MCF 10A (cell line): ENCODE measurements at places on chromosomes 2 and 18. TPM values are rescaled to one million over a fixed set of nuclear protein-coding genes. Genes with fewer than 3 reads are reported as not detected.

Gene TTLL4
- 33.6 and 38.2 TPM in 2 replicates for total RNA-seq

Gene PLA2R1
- 7.5 and 8.4 TPM in 2 replicates for total RNA-seq

DNA sequence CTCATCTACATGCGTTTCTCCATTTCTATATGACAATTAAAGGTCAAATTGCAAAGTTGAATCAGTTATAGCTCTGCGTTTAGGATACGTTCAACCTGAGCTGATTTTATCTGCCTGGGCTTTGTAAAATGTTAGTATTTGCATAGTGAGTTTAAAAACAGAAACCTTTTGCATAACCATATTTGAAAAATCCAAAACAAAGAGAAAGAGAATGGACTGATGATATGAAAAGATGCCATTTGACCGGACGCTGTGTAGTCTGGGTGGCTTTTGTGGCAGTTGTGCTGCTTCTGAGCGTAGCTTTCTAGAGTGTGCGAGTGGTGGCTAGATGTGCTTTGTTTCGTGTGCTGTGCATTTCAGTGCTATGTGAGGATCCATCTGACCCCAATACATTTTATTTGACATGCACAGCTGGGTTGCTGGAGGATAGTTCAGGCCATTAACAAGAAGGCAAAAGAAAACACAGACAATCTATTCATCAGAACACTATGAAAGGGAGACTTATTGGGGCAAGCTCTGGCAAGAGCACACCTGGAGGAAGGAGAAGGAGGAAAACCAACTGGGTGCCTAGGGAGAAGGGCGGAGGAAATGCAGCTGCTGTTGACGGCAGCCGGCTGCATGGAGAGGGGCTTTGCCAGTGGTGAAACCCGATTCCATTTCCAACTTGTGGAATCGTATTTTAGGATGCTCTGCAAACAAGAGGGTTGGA, 126.8 kb downstream of the ACOXL start:
- no peak overlapping the region for H3K4me3 ChIP-seq
- no peaks in the 10 kb centered on the region for H3K36me3 ChIP-seq
- H3K4me1 ChIP-seq = no peaks in the 10 kb centered on the region
- no peak overlapping the region for H3K27ac ChIP-seq

DNA sequence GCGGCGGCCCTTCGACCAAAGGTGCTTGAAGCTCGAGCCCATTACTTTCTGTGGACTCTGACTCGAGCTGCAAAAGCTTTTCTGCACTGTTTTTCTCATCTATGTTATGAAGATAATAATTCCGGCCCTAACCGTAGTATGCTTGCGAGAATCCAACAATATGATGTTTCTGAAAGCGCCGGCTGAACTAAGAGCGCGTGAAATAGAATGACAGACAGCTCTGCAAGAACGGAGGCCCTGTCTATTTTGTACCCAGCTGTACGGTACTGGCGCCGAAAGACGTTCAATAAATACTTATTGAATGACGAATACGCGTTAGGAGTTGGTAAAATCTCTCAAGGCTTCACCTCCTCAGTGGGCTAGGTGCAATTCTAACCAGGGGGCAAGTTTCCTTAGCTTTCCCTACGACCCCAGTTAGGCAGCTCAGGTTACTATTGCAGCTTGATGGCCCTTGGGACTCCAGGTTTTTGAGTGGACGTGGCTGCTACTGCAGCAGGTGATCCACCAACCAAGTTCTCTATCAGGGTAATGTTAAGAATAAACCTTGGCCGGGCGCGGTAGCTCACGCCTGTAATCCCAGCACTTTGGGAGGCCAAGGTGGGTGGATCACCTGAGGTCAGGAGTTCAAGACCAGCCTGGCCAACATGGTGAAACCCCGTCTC, 570 bp downstream of the SCRN3 start:
- H3K4me3 ChIP-seq = peak overlapping the region; percentile 99
- peak overlapping the region; percentile 99 for H3K27ac ChIP-seq
- no peak for DNase-seq
- H3K36me3 ChIP-seq = peaks cover 15% of the 10 kb centered on the region
- no peaks in the 10 kb centered on the region for H3K27me3 ChIP-seq

Gene TCF7L1
- 0.81 and 1.1 TPM in 2 replicates for total RNA-seq

DNA sequence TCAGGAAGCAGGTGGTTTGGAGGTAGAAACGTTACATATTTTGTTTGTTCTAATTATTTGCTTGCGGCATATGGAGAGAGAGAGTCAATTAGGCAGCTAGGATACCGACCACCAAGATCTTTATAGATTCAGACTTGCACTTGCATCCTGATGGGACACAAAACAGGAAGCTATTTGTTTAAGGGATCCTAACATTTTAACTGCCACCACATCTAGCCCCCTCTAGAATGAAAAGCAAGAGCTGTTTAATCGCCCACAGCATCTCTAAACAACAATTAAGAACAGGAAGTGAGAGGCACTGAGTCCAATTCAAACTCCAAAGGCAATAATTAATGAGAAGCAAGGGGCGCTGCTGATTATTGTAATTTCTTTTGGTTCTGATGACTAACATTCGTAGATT, 182.0 kb upstream of the LINC00305 start:
- DNase-seq = no peak
- H3K4me1 ChIP-seq = no peaks in the 10 kb centered on the region
- H3K36me3 ChIP-seq = no peaks in the 10 kb centered on the region
- no peak overlapping the region for H3K4me3 ChIP-seq

- no peak overlapping the region for H3K27ac ChIP-seq
- H3K4me1 ChIP-seq = no peaks in the 10 kb centered on the region
- H3K4me3 ChIP-seq = no peak overlapping the region
- DNase-seq = no peak
Observed at GRCh38 chr2:149080971-149081370, 42.5 kb downstream of the LYPD6B start.

Gene SH3RF3
- total RNA-seq = 21.0 and 21.7 TPM in 2 replicates

GRCh38 chr2:143533846-143534245, 404.6 kb downstream of the ARHGAP15 start:
- no peak overlapping the region for H3K4me3 ChIP-seq
- no peaks in the 10 kb centered on the region for H3K27me3 ChIP-seq
- H3K36me3 ChIP-seq = no peaks in the 10 kb centered on the region
- H3K27ac ChIP-seq = no peak overlapping the region
- DNase-seq = no peak

GRCh38 chr2:241864168-241864849, 5.2 kb upstream of the RTP5 start:
- no peak overlapping the region for H3K4me3 ChIP-seq
- H3K27me3 ChIP-seq = peaks cover 61% of the 10 kb centered on the region
- H3K27ac ChIP-seq = no peak overlapping the region
- no peak for DNase-seq

Gene SETBP1
- total RNA-seq = 4.8 and 4.9 TPM in 2 replicates

GRCh38 chr2:15058015-15058720, 425.7 kb downstream of the LRATD1 start:
- H3K27ac ChIP-seq = no peak overlapping the region
- no peaks in the 10 kb centered on the region for H3K4me1 ChIP-seq
- H3K4me3 ChIP-seq = no peak overlapping the region

- H3K36me3 ChIP-seq = no peaks in the 10 kb centered on the region
- no peak for DNase-seq
- no peaks in the 10 kb centered on the region for H3K27me3 ChIP-seq
- H3K4me3 ChIP-seq = no peak overlapping the region
Observed at GRCh38 chr18:39215920-39216319, 1650.3 kb upstream of the CELF4 start.

Gene COL5A2
- 7.4 and 9.3 TPM in 2 replicates for total RNA-seq

GRCh38 chr2:122515731-122516290, 760.4 kb downstream of the TSN start:
- DNase-seq = no peak
- H3K27ac ChIP-seq = no peak overlapping the region
- peaks cover 9% of the 10 kb centered on the region for H3K4me1 ChIP-seq

- H3K4me3 ChIP-seq = no peak overlapping the region
- no peak for DNase-seq
- no peaks in the 10 kb centered on the region for H3K27me3 ChIP-seq
- H3K36me3 ChIP-seq = peaks cover 6% of the 10 kb centered on the region
Observed at GRCh38 chr18:23810396-23810795, 121.1 kb downstream of the LAMA3 start.

- peaks cover 6% of the 10 kb centered on the region for H3K36me3 ChIP-seq
- peaks cover 5% of the 10 kb centered on the region for H3K4me1 ChIP-seq
- H3K27me3 ChIP-seq = peaks cover 33% of the 10 kb centered on the region
- DNase-seq = peak; percentile 37
- H3K4me3 ChIP-seq = no peak overlapping the region
Observed at GRCh38 chr2:75464348-75464946, 96.3 kb downstream of the EVA1A start.

Gene AFF3
- 0.42 and 1.0 TPM in 2 replicates for total RNA-seq

- DNase-seq = no peak
- no peak overlapping the region for H3K27ac ChIP-seq
- no peaks in the 10 kb centered on the region for H3K36me3 ChIP-seq
- no peak overlapping the region for H3K4me3 ChIP-seq
- H3K27me3 ChIP-seq = no peaks in the 10 kb centered on the region
Observed at GRCh38 chr2:69964353-69964841, 3.0 kb upstream of the ASPRV1 start.

DNA sequence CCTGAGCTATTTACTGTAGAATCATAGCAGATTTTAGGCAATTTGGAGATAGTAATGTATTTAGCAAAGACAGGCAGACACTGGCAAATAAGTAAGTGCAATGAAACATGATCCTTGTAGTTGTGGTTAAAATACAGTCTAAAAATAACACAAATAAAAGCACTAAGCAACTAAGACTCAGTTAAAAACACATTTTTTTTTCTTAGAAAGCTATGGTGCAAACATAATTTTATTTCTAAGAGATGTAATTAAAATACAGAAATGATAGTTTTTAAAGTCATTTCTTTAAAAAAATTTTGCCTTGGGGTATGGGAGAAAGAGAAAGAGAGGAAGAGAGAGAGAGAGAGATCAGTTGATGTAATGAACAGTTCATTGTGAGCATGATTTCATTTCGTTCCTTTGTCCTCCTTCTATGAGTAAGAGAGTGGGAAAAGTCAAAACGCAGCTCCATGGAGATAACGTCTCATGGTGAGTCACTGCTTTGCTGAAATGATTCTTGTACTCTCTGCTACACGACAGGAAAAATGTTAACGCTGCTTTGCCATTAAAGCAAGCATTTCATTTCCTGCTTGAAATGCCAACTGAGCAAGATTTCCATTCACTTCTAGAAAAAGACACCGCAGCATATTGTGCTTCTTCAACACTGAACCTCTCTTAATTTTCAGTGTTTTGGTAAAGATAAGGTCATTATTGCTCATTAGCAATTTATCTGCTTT, 61.3 kb upstream of the PGAP1 start:
- H3K27me3 ChIP-seq = no peaks in the 10 kb centered on the region
- H3K36me3 ChIP-seq = no peaks in the 10 kb centered on the region

DNA sequence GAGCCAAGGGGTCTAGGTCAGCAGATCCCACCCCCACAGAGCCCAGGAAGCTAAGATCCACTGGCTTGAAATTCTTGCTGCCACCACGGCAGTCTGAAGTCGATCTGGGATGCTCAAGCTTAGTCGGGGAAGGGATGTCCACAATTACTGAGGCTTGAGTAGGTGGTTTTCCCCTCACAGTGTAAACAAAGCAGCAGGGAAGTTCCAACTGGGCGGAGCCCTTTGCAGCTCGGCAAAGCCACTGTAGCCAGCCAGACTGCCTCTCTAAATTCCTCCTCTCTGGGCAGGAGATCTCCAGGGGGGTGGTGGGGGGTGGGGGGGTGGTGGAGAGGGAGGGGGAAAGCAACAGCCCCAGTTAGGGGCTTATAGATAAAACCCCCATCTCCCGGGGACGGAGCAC, 419.5 kb downstream of the NUP35 start:
- peaks cover 5% of the 10 kb centered on the region for H3K36me3 ChIP-seq
- H3K4me1 ChIP-seq = peaks cover 10% of the 10 kb centered on the region
- H3K27me3 ChIP-seq = no peaks in the 10 kb centered on the region
- peak; percentile 16 for DNase-seq
- H3K4me3 ChIP-seq = no peak overlapping the region

Gene RNU2-63P
- 5.0 and 9.1 TPM in 2 replicates for total RNA-seq

GRCh38 chr2:67898595-67898994, 164.2 kb downstream of the C1D start:
- no peaks in the 10 kb centered on the region for H3K4me1 ChIP-seq
- peaks cover 4% of the 10 kb centered on the region for H3K36me3 ChIP-seq
- DNase-seq = no peak
- no peak overlapping the region for H3K4me3 ChIP-seq
- H3K27ac ChIP-seq = no peak overlapping the region
- no peaks in the 10 kb centered on the region for H3K27me3 ChIP-seq

Gene CXCR4
- 0.54 and 1.1 TPM in 2 replicates for total RNA-seq

- no peak overlapping the region for H3K4me3 ChIP-seq
- no peaks in the 10 kb centered on the region for H3K27me3 ChIP-seq
- DNase-seq = no peak
- H3K36me3 ChIP-seq = peaks cover 78% of the 10 kb centered on the region
- no peaks in the 10 kb centered on the region for H3K4me1 ChIP-seq
Observed at GRCh38 chr2:182982941-182983340, 55.3 kb downstream of the NCKAP1 start.

DNA sequence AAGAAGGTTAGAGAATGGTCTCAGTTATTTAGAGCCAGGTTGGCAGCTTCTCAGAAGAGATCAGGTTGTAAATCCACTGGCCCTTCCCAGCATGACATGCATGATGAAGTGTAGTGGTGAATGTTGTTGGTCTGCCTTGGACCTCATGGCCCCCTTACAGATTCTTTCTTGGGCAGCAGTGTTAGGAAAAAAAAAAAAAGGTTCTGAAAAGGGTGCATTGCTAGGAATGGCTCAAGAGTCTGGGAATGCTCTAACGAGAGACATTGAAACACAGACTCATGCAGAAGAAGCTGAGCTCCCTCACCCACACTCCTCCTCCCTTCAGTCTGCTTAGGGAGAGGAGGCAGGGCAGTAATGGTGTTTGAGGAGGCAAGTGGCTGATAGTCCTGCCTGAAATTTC, 105.5 kb downstream of the POLE4 start:
- H3K4me3 ChIP-seq = no peak overlapping the region
- no peak overlapping the region for H3K27ac ChIP-seq
- DNase-seq = no peak

DNA sequence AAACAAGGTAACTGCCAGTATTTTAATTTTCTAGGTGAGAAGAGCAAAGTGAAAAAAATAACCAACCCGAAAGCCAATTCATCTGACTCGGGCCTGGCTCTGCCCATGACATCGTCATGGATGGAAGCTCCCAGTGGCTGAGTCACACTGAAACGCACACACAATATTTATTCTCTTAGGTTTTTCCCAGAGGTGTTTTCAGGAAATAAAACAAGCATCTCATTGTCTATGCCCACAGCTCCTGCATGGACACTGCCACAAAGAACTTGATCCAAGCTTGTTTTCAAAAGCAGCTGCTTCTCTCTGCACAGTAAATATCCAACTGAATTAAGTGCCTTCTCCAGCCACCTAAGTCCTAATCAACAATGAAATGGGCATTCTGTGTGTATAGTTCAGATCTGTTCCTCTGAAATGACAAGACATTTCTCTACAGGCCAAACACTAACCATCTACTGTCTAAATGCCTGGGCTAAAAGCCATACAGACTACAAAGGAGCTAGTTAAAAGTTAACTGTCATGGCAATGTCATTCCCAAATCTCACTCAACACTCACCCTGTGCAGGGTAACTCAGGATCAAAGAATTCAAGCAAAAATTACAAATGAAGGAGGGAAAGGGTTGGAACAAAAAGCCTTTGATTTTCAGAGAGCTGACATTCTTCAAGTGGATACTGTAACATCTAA, 62.9 kb downstream of the RPL31 start:
- peak overlapping the region; percentile 85 for H3K27ac ChIP-seq
- H3K27me3 ChIP-seq = no peaks in the 10 kb centered on the region
- DNase-seq = peak; percentile 76
- peaks cover 47% of the 10 kb centered on the region for H3K4me1 ChIP-seq
